ENCODE measurements at places on chromosomes 7 and 10.

GRCh38 chr10:122553341-122553740, 7.2 kb upstream of the DMBT1 start:
- no peak for DNase-seq

DNA sequence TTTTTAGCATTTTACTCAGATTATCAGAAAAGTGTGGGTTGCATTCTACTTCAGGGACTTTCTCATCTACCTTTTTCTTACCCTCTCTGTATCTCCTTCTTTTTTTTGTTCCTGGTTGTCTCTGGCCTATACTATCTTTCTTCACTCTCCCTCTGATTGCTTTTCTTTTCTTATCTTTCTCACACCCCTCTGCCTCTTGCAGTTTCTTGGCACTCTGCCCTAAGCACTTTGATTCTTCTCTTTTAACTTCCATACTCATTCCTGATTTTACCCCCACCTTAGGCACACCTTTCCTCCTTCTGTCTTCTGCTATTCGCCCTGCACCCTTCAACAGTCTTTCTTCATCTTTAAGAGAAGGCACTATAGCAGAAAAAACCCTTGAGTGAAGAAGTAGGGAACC, 92.8 kb upstream of the HPS1 start:
- DNase-seq, result no peak

DNA sequence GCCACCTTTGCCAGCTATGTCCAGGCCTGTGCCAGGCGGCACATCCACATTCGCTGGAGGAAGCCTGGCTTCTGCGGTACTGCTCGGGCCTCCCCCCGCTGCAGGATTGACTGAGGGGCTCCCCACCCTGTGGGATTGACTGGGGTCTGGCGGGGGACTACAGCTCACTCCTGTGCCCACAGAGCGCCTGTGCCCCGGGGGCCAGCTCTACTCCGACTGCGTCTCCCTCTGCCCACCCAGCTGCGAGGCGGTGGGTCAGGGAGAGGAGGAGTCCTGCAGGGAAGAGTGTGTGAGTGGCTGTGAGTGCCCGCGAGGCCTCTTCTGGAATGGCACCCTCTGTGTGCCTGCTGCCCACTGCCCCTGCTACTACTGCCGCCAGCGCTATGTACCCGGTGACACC, 6.7 kb upstream of the ZNF467 start:
- DNase-seq, result no peak

- no peak for DNase-seq
These were observed 30.0 kb upstream of the TES start for GRCh38 chr7:116180302-116180701.
